ENCODE measurements at places on chromosomes 2 and 18.

DNA sequence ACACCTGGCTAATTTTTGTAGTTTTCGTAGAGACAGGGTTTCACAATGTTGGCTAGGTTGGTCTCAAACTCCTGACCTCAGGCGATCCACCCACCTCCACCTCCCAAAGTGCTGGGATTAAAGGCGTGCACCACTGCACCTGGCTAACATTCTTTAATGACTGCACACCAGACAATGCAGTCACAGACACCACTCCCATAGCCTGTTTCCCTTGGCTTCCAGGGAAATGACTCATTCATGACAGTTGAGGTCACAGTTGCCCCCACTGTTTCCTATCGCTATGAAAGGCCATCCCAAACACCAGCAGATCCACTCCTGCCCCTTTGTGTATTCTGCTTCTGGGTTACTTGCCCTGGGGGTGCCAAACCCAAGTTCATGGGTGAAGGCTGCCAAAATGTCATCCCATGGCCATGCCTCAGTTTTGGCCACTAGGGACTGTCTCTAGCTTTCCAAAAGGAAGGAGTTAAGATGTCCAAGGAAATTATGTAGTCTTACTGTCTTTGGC lies 8.7 kb downstream of the CHMP1B start:
- DNase-seq: peak; percentile 63

GRCh38 chr18:22290004-22290403 lies 120.6 kb downstream of the GATA6 start:
- DNase-seq: no peak

GRCh38 chr2:10109311-10109710 lies 13.2 kb upstream of the RRM2 start:
- DNase-seq: no peak

GRCh38 chr2:239376351-239376750 lies 24.5 kb downstream of the HDAC4 start:
- no peak for DNase-seq

GRCh38 chr18:8469544-8470130 lies 139.6 kb upstream of the RAB12 start:
- DNase-seq: peak; percentile 52

GRCh38 chr2:231241755-231242507 lies 43.5 kb downstream of the ARMC9 start:
- no peak for DNase-seq

DNA sequence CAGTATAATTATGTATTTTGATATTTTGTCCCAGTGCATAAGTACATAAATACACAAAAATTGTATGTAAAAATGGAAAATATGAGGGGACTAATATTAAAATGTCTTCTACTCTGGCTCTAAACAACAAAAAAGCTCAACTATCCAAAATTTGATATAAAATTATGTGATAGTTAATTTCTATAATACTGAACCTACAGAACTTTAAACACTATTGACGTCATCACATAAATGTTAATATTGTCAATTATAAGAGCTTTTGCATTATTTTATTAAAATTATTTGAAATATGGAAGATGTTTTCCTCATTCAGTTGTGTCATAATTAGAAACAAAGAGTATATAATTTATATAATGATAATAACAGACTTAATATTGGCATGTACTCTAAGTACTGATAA lies 1139.7 kb upstream of the TMEFF2 start:
- DNase-seq: no peak

- no peak for DNase-seq
Measured at GRCh38 chr2:74762789-74763188, 71.1 kb upstream of the HK2 start.

- DNase-seq: peak; percentile 74
Measured at GRCh38 chr2:8719528-8719927, 37.7 kb downstream of the ID2 start.

- DNase-seq: no peak
Measured at GRCh38 chr2:54767921-54768320, 44.5 kb downstream of the EML6 start.

DNA sequence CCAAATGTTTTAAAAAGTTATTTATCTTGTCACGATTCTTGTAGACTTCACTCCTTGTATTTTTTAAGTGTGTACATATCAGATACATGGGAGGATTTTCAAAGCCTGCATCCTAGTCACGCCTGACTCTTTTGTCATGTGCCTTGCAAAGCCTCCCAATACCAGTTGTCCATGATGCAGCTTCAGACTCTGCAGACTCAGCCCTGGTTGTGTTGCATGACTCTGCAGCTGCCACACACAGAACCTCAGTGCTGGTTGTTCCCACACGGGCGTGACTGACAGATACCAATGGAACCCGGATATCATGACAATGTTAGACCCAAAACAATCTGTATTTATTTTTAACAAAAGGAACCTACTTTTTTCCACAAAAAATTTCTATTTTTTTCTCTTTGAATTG lies 38.2 kb downstream of the TPO start:
- no peak for DNase-seq

DNA sequence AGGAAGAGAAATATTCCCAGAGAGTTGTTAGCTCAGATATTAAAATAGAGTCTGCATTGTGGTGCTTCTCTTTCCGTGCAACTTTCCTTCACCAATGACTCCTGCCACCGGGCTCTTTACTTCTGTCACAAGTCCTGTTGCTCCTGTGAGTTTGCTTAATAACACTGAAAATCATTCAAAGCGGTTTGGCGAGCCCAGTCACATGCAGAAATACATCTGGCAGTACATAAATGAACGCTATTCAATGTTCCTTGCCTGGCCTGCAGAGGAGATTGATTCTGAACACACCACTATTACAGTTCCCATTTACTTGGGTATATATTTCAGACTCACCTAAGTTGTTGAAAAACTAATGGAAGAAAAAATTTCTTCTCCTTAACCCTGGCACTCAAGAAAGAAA lies 276.6 kb downstream of the ZNF521 start:
- DNase-seq: no peak

- no peak for DNase-seq
Measured at GRCh38 chr18:68611311-68611710, 103.6 kb downstream of the TMX3 start.

- DNase-seq: no peak
Measured at GRCh38 chr2:171227066-171227782, 66.5 kb upstream of the TLK1 start.

- DNase-seq: no peak
Measured at GRCh38 chr18:48792611-48793380, 158.0 kb downstream of the SMAD7 start.

DNA sequence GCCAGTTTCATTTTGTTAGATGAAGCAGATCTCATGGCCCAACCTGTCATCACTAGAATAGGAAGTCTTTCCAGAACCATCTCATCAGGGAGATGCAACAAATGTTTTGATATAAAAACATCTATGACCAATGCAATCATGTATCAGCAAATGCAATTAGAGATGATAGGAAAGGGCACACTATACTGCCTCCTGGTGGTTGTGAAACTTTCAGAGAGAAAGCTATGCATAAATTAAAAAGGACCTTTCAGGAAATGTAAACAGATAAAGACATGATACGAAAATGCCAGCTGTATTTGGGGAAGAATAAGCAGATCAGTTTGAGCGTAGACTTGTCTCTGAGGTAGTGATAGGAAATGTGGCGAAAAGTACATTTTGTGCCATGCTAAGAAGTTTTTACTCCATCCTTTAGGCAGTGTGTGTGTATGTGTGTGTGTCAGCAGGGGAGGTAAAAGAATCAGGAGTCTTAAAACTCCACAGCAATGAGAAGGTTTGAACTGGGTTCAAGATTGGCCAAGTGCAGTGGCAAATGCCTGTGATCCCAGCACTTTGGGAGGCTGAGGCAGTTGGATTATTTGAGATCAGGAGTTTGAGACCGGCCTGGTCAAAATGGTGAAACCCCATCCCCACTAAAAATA lies 479.3 kb downstream of the CPS1 start:
- peak; percentile 2 for DNase-seq

- no peak for DNase-seq
Measured at GRCh38 chr2:425947-426346, 138.1 kb upstream of the ALKAL2 start.

DNA sequence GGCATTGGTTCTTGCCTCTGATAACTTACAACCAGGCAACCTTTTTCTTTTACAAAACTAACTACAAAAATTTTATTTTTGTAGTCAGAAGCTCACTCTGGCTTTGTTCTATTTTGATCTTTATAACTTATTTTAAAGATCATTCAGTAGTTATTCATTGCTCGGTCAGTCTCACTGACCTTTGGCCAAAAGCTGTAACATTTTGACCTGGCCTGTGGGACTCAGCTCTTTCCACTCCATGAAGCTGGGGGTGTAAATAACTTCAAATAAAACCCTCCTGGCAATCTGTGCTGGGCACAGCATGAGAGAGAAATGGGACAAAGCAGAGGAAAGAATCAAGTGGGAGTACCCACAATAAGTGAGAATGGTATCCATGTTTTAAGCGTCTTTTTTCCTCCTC lies 380.7 kb downstream of the SETBP1 start:
- no peak for DNase-seq

DNA sequence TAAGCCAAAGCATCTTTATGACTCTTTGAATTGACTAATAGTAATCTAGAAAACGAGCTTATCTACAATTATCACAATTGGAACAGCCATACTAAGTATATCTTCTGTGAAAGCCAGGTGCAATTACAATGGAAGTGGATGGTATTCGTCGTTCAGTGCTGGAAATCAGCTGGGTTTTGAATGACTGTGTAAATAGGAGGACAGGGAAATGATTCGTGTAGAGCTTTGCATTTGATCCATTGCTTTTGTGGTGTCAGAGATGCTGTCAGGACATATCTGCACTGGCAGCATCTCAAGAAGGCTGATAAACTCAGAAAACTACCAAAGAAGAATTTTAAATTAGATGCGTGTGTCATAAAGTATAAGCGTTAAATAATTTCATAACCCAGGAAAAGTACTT lies 187.1 kb downstream of the ZNF407 start:
- no peak for DNase-seq

DNA sequence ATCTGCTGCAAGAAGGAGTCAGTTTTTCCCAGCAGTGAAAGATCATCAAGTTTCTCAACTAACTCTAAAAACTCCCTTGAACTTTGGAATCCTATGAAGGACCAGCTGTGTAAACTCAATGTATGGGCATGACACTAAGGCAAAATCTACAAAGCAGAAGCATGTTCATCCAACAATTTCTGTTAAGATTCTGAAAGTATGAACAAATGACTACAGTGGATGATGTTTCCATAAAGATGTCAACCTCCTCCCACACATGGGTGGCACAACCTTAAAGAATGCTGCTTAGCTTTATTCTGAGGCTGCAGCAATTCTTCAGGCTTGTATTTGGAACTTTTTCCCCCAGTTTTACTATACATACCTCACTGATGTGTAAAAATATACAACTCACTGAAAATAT lies 47.2 kb downstream of the WDR33 start:
- DNase-seq: peak; percentile 12

DNA sequence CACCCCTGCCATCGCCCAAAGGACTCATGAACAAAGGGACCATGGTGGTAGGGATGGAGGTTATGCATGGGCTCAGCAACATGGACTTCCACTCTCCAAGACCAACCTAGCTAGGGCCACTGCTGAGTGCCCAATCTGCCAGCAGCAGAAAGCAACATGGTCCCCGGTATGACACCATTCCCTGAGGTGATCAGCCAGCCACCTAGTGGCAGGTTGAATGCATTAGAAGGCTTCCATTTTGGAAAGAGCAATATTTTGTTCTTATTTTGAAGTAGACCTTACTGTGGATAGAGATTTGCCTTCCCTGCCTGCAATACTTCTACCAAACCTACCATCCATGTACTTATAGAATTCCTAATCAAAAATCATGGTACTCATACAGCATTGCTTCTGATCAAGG lies 99.8 kb downstream of the METTL4 start:
- DNase-seq: no peak

GRCh38 chr2:190583507-190584337 lies 49.2 kb upstream of the NEMP2 start:
- no peak for DNase-seq

DNA sequence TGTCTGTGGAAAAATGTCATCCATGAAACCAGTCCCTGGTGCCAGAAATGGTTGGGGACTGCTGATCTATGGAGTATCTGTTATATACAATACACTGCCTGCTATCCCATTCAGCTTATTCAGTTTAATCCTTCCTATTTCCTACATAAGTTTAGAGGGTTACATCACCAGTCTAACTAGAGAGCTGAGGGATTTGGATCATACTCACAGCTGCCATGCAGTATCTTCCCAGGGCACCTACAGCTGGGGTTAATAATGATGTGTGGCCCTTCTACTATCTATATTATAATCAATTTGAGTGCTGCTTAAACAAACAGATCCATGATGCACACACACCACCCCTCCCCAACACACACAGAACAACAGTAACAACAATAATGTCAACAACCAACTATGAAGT lies 524.0 kb downstream of the LRRTM4 start:
- no peak for DNase-seq

GRCh38 chr2:11033114-11033513 lies 121.4 kb downstream of the KCNF1 start:
- DNase-seq: no peak

GRCh38 chr2:239644011-239644410 lies 243.2 kb upstream of the HDAC4 start:
- peak; percentile 35 for DNase-seq

- no peak for DNase-seq
Measured at GRCh38 chr2:131048641-131049040, 44.6 kb downstream of the FAM168B start.

DNA sequence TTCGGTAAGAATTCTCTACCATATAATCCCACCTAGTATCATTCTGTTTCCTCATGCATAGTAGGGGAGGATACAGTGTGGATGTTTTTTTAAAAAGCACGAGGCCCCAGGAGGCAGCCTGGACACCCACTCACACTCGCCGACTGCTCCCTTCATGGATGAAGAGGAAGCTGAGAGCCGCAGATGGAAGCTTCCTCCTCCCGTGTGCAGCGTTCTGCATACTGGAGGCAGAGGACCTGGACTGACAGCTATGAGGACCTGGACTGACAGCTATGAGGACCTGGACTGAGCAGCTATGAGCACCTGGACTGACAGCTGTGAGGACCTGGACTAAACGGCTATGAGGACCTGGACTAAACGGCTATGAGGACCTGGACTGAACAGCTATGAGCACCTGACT lies 234.4 kb downstream of the NDUFA10 start:
- no peak for DNase-seq

- no peak for DNase-seq
Measured at GRCh38 chr2:152386266-152386665, 51.3 kb downstream of the FMNL2 start.

- DNase-seq: no peak
Measured at GRCh38 chr18:31040686-31041270, 1.8 kb downstream of the DSC3 start.

DNA sequence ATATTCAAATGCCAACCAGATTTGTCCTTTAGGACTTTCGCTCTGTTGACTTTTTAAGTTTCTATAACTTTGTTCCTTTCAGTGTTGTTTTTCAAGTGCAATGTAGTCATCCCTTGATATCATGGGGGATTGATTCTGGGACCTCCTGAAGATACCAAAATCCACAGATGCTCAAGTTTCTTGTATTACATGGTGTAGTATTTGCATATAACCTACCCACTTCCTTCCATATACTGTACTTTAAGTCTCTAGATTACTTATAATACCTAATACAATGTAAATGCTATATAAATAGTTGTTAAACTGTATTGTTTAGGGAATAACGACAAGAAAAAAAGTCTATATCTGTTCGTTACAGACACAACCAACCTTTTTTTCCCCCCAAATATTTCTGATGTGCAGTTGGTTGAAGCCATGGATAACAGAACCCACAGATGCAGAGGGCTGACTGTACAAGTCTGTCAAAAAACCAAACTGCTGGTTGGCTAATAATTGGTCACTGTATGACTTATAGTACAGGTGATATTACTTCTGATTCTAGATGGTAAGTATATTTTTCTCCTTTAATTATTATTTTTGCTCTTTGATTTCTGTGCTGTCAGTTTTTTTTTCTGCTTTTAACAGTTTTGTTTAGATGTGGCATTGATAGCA lies 201.7 kb upstream of the STON1 start:
- no peak for DNase-seq
